ENCODE measurements at places on chromosomes 7 and 10.
A peak's percentile ranks its signal among the peaks of the same experiment; 100 is the strongest.

GRCh38 chr10:70785190-70785589 lies at the start of gene TBATA:
Gene TBATA, minus strand, starts transcription at chr10:70785377. Its CDS starts 1,998 bp downstream, at chr10:70783379.
- no peak for DNase-seq

- DNase-seq: no peak
These were observed 42.6 kb downstream of the TMEM270 start for GRCh38 chr7:73903321-73904218.

- no peak for DNase-seq
These were observed 26.9 kb upstream of the NRBF2 start for GRCh38 chr10:63106111-63106755.

DNA sequence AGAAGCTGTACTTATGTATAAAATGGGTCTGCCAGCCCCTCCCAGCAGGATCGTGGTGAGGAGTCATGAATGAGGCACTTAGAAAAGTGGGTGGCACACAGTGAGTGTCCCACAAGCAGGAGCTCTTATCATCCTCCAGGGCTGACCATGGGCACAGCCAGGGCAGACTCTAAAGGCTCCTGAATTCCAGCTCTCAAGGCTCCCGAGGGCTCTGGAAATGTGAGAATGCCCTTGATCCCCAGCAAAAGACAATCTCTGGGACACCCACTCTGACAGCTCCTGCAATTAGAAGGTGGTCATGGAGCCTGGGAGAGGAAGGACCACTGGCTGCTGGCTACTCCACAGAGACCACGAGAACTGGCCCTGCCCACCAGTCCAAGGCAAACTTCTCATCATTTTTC lies 1.6 kb downstream of the VSTM4 start:
- no peak for DNase-seq

DNA sequence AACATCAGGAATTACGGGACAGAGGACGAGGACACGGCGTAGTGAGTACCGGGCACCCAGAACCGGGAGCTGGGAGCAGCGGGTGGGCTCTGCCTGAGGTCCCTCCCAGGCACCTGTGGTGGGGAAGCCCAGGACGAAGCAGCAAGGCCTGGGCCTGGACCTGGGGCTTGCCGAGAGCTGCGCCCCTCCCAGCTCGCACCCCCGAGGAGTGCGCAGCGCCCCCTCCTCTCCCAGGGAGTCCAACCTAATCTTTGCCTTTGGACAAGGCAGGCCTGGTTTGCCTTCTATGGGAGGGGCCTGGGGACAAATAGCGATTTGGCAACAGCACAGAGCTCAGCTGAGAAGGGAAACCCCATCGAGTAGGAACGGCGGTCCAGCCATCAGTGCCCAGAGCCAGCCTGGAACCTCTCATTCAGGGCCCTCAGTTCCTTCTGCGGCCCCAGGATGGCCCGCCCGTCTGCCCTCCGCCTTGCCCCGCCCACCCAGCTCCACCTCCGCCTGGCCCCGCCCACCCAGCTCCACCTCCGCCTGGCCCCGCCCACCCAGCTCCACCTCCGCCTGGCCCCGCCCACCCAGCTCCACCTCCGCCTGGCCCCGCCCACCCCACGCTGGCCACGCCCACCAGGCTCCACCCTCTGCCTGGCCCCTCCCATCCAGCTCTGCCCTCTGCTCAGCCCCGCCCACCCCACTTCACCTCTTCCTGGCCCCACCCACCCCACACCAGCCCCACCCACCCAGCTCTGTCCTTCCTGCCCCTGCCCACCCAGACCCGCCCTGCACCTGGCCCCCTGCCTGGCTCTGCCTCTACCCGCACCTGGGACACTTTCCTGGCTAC lies 32.5 kb upstream of the KNDC1 start:
- peak; percentile 73 for DNase-seq

- no peak for DNase-seq
These were observed 46.1 kb downstream of the OGDH start for GRCh38 chr7:44652535-44652934.

- DNase-seq: no peak
These were observed 106.2 kb downstream of the ABCC2 start for GRCh38 chr10:99888622-99889021.

DNA sequence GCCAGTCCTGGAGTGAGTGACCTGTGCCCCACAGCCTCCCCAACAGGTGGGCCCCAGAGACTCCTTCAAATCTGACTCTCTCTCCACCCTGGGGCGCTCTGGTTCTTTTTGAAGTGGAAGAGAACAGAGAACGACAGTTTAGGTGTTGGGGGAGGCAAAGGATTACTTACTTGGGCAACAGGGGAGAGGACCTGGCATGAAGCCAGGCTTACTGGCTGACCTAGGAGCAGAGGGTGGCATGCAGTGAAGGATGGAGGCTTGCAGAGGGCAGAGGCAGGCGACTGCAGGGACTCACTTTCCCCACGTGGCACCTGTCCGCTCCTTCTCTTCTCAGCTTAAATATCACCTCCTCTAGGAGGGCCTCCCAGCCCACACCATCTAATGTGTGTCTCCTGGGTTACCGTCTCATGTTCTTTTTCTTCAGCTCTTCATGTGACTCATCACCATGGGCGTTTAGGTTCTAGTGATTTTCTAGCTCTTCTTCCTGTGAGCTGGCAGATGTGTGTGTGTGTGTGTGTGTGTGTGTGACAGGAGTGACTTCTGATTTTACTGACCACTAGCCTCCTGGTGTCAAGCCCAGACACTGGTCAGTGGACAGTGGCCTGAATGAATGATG lies 15.5 kb downstream of the LZTS2 start:
- DNase-seq: no peak

GRCh38 chr7:154353355-154353767 lies 301.2 kb downstream of the DPP6 start:
- DNase-seq: no peak

DNA sequence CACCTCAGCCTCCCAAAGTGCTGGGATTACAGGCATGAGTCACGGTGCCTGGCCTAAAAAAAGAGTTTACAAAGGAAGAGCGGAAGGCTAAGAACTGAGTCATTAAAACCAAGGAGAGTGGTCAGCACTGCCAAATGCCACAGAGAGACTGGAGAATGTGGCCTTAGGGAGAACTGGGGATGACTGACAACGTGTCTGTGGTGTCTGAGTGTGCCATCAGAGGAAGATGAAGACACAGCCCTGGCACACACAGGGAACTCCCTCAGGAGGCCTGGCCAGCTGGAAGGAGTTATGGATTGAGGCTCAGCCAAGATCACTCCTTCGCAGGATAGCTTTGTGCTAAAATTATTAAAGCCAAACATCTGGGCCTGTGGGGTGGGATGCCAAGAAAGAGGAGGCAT lies 3.9 kb upstream of the INA start:
- DNase-seq: no peak

GRCh38 chr10:91684841-91685240 lies 52.0 kb upstream of the PPP1R3C start:
- no peak for DNase-seq

DNA sequence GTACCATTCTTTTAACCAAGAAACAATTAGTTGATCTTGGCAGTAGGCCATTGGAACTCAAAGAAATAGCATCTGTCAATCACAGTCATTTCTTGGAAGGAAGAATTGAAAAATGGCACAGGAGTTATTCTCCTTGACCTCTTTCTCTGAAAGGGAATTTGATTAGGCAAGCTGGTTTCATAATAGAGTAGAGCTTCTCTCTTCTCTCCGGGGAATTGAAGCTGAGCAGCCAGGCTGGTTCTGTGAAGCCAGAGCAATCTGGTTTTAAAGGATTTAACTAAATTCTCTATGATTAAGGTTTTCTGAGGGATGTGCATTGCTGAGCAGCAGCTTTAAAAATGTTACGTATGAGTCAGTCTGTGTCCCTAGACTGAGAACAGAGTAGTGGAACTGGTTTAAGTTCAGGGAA lies 70.2 kb downstream of the AHCYL2 start:
- no peak for DNase-seq

DNA sequence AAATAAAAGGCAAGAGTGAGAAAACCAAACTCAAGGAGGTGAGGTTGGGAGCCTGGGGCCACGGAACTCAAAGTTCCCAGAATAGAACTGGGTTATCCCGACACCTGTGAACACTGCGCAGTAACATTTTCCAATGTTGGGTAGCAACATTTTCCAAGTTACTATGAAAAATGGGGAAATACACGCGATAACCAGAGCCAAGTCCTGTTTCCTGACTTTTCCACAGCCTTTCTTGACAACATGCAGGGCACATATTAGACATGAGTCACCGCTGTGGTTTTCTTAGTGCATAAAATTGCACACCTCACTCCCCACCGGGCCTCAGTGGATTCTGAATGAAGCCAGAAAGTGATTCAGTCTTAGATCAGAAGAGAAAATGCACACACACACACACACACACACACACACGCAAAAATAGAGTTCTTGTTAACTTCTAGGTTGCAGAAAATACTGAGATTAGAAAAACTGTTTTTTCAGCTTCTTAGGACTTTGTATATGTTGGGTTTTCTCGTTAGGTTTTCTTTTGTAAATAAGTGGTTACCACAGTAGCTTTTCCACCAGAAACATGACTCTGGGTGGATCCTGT lies 70.0 kb downstream of the CAMK1D start:
- no peak for DNase-seq

- no peak for DNase-seq
These were observed 2.9 kb upstream of the RABGEF1 start for GRCh38 chr7:66737667-66738066.

DNA sequence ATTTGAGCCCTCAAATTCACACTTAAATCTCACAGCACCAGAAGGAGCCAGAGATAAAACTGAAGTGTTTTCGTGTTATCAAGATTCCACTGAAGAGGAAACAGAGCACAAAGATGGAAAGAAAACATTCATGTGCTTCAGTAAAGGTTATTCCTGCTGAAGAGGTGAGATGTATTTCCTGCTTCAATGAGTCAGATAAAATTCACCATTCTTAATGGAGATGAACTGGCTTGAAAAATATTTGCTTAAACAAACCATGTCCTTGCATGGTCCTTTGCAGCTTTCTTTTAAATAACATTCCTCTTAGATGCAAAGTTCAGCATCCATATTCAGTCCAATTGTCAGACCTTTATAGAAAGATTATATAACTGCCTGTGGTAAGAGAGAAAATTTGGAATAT lies 294.2 kb downstream of the IPMK start:
- DNase-seq: no peak
